ENCODE measurements at places on chromosomes 5 and 9. TPM values are rescaled to one million over a fixed set of nuclear protein-coding genes. Genes with fewer than 3 reads are reported as not detected.

DNA sequence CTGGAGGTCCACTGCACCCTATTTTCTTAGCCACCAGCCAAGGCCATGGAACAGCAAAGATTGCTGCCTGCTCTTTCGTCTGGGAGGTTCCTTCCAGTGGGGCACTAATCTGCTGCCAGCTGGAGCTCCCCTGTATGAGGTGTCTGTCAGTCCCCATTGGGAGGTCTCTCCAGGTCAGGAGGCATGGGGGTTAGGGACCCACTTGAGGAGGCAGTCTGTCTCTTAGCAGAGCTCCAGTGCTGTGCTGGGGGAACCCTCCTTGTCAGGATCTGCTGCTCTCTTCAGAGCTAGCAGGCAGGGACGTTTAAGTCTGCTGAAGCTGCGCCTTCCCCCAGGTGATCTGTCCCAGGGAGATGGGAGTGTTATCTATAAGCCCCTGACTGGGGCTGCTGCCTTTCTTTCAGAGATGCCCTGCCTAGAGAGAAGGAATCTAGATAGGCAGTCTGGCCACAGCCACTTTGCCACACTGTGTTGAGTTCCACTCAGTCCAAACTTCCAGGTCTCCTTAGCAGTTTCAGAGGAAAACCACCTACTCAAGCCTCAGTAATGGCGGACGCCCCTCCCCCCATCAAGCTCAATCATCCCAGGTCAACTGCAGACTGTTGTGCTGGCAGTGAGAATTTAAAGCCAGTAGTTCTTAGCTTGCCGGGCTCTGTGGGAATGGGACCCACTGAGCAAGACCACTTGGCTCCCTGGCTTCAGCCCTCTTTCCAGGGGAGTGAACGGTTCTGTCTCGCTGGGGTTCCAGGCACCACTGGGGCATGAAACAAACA lies 317.7 kb downstream of the LRRC70 start:
- DNase-seq = no peak

DNA sequence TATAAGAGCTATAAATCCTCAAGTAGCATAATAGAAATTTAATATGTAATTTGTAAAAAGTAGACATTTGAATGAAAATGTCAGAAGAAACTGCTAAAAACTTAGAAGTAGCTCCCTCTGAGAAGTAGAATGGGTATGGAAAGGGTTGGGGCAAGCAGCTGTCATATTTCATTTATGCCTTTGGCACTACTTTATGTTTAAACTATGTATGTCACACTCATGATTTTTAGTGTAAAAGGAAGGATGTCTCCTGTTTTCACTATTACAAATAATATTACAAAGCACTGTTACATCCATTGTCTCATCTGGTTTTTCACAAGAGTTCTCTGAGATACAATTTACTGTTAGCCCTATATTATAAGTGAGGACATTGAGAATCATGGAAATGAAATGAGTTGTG lies 96.3 kb upstream of the ZNF462 start:
- no peak for DNase-seq

DNA sequence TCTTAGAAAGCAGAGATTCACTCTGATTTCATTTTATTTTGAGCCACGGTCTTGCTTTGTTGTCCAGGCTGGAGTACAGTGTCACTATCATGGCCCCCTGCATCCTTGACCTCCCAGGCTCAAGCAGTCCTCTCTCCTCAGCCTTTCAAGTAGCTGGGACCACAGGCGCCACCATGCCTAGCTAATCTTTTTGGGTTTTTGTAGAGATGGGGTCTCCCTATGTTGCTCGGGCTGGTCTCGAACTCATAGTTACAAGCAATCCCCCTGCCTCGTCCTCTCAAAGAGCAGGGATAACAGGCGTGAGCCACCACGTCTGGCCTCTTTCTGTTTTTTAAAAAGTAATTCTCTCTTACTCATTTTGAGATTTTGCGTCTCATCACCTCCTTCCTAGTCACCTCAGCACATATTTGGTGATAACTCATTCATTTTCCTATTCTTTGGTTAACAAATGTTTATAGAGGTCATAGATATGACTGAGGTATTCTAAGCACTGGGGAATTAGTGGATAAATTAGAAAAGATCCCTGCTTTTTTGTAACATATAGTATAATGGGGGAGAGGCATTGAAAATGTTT lies 10.8 kb upstream of the DCP2 start:
- no peak for DNase-seq

- no peak for DNase-seq
These were observed 391.0 kb upstream of the WWC1 start for GRCh38 chr5:167900340-167900935.

DNA sequence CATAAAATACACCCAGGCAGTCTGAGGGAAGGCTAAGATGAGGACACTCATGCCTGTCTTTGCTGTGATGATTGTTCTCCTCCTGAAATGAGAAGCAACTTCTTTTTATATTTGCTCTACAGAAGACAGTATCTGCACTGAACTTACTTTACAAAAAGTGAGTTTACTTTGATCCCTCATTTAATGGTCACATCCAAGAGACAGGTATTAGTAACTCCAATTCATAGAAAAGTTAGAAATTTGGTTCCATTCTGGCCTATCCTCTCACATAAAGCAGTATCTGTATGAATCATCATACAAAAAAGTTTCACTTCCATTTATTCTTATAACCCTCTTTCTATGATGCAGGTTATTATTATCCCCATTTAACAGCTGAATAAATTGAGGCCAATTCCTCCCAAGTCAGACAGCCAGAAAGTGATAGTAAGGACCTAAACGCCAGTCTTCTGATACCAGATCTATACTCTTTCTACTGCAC lies 15.2 kb downstream of the TSTD2 start:
- DNase-seq = no peak

GRCh38 chr5:10438301-10438700 lies 3.4 kb upstream of the ROPN1L start:
- DNase-seq = no peak

Gene OTP
- total RNA-seq = under 0.01 TPM

All from hematopoietic multipotent progenitor cell (in vitro differentiated cells).